Activated T-helper 1 cell treated with anti-CD3 and anti-CD28 coated beads, Interleukin-2, amount 50 U/mL, for 16 hours (primary cell): ENCODE measurements at places on chromosomes 3 and 15.

GRCh38 chr3:148073721-148074456 lies 623.8 kb upstream of the AGTR1 start:
- no peak for DNase-seq

DNA sequence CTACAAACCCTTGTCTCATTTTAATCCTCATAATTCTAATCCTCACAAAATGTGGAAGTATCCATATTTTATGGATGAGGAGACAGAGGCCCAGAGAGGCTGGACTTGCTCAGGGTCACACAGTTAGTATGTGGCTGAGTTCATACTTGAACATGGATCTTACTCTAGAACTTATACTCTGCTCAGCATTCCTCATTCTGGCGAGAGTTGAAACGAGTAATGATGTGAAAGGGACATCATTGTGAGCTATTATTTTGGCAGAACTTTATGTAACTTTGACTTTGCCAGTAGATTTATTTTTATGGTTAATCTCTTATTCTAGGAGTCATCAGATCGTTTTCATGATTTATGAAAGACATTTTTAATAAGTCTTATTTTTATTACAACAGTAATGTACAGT lies 17.5 kb downstream of the AKAP13 start:
- no peak for DNase-seq

DNA sequence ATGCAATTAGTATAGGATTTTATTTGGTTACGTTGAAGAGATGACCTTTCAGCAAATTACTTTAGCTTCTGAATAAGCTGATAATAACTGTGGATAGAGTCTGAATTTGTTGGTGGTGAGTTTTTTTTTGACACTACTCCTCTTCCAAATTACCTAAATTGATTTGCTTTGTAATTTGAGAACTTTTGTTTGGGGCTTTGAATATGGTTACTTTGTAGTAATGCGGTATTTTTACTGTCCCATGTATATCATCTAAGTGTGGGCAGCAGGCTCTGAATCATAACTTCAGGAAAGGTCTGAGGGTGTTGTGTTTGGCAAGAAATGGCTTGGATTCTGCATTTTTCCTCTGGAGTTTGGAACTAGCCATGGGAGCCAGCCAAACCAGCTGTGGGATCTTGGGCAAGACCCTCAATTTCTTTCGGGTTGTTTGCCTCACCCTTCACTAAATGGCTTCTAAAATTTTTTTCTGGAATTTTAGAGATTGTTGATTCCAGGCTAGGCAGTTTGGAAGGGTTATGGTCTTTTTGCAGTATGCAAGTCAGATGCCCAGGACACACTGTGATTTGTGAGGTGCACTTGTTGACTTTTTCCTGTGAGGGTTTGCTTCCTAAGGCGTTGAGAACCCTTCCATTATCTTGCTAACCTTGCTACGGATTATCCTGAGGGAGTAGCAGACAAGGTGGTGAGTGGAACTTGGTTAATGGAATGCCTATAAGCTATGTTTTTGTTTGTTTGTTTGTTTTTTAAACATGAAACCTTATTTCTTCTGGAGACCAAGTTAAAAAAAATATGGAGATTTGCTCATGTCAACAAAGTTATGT lies 10.4 kb downstream of the PTPRG start:
- DNase-seq, result no peak

DNA sequence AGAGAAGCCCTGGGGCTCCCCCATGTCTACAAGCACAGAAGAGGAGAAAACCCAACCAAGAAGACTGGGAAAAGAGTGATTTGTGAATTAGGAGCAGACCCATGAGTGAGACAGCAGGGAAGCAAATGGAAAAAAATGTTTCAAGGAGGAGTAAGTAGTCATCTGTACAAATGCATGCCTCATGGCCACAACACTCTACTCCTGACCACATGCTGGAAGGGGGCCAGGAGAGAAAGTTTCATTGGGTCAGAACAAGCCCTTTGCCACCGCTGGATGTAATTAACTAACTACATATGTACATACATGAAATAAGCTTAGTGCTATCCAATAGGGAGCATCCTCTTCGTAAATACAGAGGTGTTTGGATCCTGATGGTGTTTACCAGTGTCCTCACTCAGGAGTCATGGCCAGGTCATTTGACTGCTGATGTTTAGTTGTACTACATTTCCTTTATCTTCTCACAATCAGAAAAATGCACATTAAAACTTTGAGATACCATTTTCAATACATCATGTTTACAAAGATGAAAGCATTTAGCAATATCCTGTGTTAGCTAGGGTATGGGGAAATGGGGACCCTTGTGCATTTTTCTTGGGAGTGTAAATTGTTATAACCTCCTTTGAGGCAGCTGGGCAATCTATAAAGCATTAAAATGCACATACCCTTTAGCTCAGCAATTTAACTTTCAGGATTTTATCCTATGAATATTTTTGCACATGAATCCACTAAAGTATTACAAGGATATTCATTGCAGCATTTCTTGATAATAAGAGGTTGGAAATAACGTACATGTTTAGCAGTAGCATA lies 27.1 kb downstream of the CLRN1 start:
- no peak for DNase-seq

- no peak for DNase-seq
Measured at GRCh38 chr3:64049136-64049535, 25.8 kb upstream of the PSMD6 start.
